ENCODE measurements at places on chromosomes 11 and 22.

GRCh38 chr11:73141309-73142127 lies 600 bp downstream of the FCHSD2 start:
- peak; percentile 61 for DNase-seq

GRCh38 chr11:121473064-121473777 lies 20.5 kb upstream of the SORL1-AS1 start:
- no peak for DNase-seq

GRCh38 chr11:110000031-110000502 lies 93.1 kb upstream of the ZC3H12C start:
- DNase-seq, result no peak

DNA sequence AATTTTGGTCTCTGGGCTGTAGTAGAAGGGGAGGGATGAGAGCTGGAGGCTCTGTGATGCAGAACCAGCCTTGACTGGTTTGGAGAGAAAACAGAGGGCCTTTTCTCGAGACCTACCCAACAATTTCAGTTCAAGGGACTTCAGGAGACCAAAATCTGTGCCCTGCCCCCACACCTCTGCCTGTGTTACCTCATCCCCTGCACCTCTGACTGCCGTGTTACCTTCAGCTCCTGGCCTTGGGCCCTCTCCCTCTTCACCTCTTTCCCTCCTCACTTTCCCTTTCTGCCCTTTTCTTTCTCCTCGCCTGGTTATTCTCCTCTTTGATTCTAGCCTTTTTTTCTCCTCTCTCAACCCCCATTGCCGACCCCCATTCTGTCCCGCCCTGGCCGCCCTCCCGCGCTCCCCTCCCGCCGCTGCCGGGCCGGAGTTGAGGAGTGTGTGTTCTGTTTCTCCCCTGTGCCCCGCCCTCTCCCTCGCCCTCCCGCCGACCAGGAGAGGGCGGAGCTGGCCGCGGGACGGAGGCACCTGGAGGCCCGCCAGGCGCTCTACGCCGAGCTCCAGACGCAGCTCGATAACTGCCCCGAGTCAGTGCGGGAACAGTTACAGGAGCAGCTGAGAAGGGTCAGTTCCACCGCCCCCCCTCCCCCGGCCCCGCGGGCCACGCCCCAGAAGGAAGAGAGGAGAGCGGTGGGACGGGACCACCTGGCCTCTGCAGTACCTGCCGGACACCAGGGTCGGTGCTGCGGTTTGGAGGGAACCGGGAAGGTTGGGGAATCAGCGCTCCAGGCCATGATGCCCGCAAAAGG lies 27.2 kb downstream of the PHLDB1 start:
- DNase-seq, result no peak

DNA sequence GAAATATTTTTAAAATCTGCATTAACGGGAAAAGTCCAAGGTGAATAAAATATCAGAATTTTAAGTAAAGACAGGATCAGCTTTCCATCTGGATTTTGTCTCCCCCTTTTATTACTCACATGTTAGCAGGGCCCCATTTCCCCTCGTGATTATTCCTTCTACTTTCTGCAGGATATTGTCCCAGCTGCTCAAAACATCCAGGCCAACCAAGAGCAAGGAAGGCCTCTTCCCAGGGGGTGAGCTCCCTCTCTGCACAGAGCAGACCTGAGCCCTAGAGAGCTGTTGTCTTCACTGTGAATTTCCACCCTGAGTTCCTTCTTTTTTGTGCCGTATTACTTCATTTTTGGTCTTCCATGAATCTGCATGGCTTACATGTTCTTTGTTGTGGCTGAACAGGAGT lies 3.7 kb upstream of the TMPRSS13 start:
- no peak for DNase-seq

GRCh38 chr11:6618117-6619003 lies 862 bp downstream of the TPP1 start:
- peak; percentile 55 for DNase-seq

- no peak for DNase-seq
Measured at GRCh38 chr11:111059726-111060125, 185.8 kb upstream of the POU2AF2 start.

DNA sequence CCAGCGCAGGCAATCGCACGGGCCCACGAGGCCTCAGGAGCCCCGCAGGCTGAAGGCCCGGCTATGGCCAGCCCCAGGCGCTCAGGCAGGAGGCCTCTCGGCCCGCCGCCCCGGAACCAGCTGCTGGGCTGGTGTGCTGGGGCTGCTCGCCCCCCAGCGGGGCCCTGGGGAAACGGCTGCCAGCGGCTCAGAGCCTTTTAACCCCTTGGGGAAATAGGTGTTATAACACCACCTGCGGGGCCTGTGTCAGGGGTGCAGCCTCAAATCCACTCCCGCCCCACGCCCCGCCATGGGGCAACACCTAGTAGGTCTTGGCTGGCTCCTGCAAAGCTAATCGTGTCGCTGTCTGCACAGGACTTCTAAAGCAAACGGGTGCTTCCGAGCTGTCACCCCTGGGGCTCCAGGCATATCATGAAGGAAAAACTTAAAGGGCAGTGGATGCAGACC lies 237.4 kb downstream of the TTC28 start:
- DNase-seq, result peak; percentile 69

DNA sequence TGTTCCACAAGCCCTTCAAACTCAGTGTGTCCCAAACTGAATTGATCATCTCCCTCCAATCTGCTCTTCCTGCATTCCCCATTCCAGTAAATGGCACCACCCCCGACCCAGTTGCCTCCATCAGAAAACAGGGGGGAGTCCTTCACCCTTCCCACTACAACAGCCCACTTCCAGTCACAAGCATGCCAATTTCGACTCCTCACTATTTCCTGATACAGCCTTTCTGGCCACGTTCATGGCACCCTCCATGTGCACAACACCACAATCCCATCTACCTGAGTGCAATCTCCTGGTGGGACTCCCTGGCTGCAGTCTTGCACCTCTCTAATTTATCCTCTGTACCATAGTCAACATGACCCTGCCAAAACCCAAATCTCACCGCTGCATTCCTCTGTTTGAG lies 1.6 kb upstream of the DNAL4 start:
- DNase-seq, result no peak

DNA sequence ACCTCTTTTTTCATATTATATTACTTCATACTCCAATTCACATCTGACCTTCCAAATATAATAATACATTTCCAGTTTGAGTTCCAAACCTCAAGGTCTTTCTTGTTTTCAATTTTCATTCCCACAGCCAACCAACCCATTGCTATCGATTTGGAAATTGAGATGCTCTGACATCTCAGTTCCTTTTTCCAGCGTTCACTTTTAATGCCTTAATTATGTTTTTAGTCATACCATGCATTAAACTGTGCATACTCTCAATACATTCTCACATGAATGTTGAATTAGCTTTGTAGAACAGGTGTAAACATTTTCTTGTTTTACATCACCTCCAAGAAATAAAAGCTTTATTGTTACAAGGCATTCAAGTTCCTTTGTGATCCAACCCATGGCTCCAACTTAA lies 294.2 kb upstream of the ANO3 start:
- no peak for DNase-seq

- DNase-seq, result no peak
Measured at GRCh38 chr11:73221996-73222395, 3.9 kb downstream of the P2RY2 start.
